ENCODE measurements at places on chromosomes 2 and 18. TPM values are rescaled to one million over a fixed set of nuclear protein-coding genes. Genes with fewer than 3 reads are reported as not detected.

The WIPF1 gene
- 13.8 TPM for total RNA-seq

The HOXD12 gene
- not detected for total RNA-seq

The DNAH6 gene
- 0.29 TPM for total RNA-seq

The AQP12B gene
- not detected for total RNA-seq

The NEMP2 gene
- 6.6 TPM for total RNA-seq

The DLGAP1 gene
- not detected for total RNA-seq
